Chondrocyte (in vitro differentiated cells): ENCODE measurements at places on chromosomes 12 and 14.

DNA sequence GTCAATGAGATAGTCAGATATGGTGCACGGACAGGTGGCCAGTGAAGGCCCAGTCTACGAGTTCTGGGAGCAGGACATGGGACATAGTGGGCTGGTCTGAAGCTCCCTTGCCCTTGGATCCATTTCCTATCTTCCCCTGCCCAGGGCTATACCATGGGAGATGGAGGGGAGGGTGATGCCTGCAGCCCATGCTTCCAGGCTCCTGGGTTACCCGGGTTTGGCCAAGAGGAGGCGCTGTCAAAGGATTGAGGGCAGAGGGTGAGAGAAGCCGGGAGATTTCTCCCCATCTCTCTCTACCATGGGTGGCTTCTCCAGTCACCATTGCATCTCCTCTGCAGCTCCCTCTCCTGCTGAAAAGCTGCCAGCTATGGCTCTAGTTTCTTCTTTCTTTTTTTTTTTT lies 52.8 kb upstream of the LHX5 start:
- no peak for DNase-seq

DNA sequence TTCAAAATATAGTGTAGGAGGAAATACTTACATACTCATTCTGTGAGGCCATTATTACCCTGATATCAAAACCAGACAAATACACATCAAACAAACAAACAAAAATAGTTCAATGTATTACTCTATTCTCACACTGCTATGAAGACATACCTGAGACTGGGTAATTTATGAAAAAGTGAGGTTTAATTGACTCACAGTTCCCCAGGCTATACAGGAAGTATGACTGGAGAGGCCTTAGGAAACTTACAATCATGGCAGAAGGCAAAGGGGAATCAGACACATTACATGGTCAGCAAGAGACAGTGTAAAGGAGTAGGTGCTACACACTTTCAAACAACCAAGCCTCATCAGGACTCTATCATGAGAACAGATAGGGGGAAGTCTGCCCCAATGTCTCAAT lies 1023.2 kb downstream of the TMTC2 start:
- DNase-seq = no peak

DNA sequence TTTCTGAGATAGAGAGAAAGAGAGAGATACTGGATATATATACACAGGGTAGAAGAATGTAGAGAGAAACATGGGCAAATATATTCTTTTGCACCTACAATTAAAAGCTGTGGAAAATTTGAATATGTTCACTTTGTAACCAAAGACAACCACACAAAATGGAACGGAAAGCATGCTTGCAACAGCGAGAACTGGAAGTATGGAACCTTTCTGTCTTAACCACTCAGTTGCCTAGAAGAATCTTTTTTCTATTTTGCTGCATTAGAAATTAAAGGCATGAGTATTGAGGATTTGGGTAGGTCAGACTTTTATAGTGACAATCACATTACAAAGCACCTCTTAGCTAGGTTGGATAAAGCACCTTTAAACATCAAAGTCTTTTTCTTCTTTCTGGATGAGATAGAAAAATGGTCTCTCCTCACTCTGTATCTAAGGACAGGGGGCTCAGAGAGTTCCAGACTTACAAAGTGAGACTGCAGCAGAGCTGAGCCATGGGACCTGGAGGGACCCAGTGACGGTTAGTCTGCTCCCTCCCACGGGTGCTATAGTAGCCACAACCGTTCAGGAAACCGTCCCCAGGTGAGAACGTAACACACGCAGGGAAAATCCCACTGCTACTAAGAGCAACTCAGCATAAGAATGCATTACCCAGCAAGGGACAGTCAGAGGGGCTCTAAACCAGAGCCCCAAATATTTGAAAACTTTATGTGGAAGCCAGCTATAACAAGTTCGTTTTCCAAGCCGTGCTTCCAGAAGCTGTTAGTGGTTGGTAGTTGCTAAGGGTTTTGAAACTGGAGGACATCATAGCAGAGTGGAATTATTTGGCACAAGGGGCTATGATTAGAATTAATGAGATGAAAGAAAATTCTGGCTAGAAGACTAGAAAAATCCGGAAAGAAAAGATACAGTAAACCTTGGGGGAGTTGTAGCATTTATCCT lies 97.1 kb downstream of the DAD1 start:
- no peak for DNase-seq

- DNase-seq = no peak
These were observed 39.8 kb upstream of the PWP1 start for GRCh38 chr12:107645630-107646333.

DNA sequence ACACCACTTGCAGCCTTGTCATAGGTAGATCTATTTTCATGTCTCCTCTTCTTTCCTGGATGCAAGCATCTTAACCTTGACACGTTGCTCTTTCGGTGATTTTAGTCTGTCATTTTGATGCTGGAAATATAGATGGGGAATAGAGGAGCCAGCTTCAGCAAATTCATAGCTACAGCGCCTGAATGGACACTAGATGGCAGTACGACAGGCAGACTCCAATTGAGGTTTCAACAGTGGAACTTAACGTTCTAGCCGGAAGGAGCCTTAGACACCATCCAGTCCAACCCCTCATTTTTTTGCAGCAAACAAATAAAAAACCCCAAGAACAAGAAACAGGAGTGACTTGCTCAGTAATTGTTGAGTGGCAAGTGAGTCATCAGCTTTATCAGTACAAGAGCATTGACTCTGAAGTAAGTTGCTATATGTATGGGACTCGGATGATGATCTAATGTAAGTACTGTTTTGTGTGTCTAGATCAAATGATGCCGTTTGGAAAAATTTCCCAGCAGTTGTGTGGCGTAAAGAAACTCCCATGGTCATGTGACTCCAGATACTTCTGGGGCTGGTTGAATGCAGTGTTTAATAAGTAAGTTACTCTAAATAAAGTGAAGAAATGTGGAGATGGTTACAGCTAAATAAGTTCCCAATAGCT lies 9.0 kb downstream of the DMAC2L start:
- DNase-seq = no peak

DNA sequence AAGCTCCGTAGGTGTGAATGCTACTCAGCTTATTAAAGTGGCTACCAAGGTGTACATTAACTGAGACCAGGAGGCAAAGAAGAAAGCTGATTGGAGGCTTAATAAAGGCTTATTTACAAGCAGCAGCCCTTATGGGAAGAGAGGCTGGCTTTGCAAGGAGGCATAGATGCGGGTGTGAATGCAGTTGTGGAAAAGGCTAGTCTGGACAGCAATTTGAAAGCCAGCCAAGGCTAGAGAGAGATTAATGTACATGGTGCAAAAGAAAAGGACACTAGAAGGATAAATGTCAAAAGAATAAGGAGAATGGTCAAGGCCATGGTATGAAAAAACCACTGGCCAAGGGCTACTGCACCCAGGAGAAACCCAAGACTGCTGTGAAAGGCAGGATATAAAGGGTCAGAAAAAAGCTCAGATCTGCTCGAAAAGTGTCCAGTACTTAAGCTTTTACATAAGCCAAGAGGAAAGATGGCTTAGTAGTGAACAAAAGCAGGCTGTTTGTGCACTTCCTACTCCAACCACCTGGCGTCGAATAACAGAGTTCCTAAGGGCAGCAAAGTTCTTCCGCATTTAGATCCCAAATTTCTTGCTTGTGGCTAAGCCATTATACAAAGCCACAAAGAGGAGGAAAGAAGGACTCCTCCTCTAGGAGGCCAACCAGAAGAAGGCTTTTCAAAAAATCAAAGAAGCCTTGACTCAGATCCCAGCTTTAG lies 24.0 kb downstream of the KLRK1 start:
- DNase-seq = no peak

DNA sequence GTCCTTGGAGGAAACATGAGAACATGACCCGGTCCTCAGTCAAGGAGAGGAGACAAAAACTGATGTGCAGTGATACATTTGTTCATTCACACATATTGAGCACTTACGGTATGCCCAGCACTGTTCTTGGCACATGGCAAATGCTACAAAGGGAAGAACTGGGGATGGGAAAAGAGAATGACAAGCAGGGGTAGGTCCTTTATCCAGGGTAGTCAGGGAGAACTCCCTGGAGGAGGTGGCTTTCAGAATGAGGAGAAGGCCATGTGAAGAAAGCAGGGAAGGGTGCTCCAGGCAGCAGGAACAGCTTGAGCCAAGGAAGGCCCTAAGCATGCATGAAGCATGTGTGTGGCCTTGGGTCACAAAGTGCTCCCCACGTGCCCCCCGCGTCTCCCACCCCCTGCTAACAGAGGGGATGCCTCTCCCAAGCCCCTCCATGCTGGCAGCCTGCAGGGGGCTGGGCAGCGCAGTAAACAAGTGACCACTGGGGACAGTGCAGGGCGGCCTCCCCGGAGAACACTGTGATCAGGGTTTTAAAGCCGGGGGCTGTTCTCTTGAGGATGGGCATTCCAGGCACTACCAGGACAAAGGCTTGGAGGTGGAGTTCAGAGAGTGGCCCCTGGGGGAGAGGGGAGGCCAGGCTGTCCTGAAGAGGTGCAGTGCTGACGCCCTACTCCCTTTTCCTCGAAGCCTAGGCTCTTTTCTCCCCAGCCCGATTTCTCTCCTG lies 71.0 kb downstream of the PHETA1 start:
- DNase-seq = no peak

DNA sequence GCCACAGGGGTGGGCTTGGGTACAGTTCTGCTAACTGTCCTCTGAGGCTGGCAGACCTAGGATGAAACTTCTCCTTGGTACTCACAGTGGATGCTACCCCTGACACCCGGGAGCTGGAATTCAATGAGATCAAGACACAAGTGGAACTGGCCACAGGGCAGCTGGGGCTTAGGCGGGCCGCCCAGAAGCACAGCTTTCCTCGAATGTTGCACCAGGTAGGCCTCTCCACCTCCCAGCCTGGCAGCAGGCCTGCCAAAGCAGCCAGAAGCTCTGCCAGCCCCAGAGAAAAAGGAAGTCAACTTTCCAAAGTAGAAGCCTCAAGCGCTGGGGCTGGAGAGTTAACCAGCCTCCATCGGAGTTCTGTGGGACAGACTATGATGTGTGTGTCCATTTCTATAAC lies 2.4 kb upstream of the NRL start:
- DNase-seq = no peak

GRCh38 chr14:56044196-56044595 lies 74.0 kb upstream of the PELI2 start:
- no peak for DNase-seq

GRCh38 chr12:52699960-52700359 lies 3.4 kb downstream of the KRT77 start:
- no peak for DNase-seq

DNA sequence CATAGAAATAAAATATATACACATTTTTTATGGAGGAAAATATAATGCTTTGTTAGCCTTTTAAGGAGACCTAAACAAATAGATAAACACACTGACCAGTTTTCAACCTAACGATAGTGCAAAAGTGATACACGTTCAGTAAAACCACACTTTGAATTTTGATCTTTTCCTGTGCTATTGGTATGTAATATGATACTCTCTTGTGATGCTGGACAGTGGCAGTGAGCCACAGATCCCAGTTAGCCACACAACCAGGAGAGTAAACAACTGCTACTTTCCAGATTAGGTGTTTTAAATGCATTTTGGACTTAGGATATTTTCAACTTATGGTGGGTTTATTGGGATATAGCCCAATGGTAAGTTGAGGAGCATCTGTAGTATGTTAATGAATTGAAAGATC lies 243.1 kb downstream of the ERC1 start:
- no peak for DNase-seq

DNA sequence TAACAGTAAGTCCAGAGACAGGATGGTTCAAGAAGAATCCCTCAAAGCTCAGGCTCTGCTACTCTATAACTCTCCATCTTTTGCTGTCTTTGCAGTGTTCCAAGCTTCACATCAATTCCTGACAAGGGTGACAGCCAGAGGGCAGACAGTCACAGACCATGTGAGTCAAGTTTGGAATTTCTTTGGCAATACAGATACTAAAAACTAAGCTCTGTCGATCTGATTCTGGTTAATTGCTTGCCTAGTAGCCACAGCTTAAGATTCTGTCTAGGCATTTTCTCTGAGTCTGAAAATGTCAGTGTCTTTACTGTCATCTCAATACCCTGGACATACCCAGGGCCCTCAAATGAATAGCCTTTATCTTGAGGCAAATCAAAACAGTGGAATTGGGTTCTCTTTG lies 153.7 kb downstream of the CEP128 start:
- DNase-seq = no peak

DNA sequence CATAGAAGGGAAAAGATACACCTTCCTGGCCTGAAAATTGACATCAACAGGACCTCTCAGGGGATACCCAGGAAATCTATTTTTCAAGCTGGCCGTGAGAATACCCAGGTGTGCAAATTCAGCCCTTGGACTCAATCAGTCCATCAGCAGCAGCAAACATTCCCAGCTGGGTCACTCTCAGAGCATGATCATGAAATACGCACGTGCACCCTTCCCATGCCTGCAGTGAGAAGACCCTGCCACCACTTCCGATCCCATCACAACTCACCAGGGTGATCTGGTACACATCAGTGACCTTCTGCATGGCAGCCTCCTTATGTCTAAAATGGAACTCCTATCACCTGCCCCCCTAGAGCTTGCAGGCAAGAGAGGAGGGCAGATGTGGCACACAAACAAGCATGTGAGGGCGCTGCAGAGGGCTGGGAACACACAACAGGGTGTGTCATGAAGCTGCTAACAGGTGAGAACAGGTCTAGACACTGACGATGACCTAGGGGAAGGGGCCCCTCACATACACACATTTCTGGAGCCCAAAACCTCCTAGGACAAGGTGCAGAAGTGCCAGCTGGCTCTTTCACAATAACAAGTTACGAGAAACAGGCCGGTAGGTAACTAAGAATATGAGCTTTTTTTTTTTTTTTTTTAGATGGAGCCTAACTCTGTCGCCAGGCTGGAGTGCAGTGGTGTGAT lies 37.8 kb upstream of the TC2N start:
- no peak for DNase-seq

DNA sequence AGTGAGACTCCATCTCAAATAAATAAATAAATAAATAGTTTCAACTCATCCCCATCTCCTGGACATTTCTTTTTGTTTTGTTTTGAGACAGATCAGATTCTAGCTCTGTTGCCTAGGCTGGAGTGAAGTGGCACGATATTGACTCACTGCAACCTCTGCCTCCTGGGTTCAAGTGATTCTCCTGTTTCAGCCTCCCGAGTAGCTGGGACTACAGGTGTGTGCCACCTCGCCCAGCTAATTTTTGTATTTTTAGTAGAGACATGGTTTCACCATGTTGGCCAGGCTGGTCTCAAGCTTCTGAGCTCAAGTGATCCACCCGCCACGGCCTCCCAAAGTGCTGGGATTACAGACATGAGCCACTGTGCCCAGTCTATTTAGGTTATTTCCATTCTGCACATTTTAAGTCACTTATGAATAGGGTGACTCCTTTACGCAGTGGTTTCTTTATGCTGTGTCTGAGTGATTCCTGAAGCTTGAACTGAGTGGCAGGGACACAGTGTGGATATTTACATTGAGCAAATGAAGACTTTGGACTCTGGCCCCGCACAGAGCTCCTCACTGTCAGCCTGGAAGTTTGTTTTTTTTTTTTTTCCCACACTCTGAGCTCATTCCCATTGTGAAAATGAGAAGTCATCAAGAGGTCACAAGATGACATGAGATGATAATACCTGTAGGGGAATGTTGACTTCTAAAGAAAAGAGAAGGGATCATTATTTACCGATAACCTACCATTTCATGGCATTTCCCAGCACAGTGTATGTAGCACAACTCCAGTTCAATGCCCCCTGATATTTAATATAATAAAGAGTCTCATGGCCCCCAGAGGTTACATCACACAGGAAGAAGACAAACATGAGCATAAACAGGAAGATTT lies 72.6 kb downstream of the TBX3 start:
- no peak for DNase-seq
